ENCODE measurements at places on chromosomes 16 and 17.
A peak's percentile ranks its signal among the peaks of the same experiment; 100 is the strongest.

- DNase-seq: no peak
Measured at GRCh38 chr16:3101841-3102470, 2.9 kb upstream of the ZSCAN10 start.

- DNase-seq: no peak
Measured at GRCh38 chr17:82893779-82894178, 54.0 kb upstream of the ZNF750 start.

GRCh38 chr17:80790021-80790765 lies 201.4 kb upstream of the CHMP6 start:
- DNase-seq: no peak

DNA sequence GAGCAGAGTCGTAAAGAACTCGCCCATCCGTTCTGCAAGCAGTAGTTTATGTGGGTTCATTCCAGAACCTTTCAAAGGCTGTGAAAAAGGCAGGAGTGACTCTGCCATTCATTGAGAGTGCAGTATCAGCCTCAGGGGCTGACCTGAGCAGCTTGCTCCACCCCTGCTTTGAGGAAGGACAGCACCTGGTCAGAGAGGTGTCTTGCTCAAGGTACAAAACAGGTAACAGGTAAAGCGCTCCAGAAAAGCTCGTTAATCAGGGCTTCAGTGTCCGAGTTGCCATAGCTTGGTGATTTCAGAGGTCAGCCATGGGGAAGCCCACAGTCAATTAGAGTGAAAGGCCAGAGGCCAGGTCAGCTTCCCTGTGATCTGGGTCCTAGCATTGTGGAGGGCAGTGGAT lies 251.1 kb downstream of the ABCC12 start:
- DNase-seq: no peak

GRCh38 chr17:27670791-27671590 lies 40.0 kb downstream of the LGALS9 start:
- no peak for DNase-seq

- DNase-seq: no peak
Measured at GRCh38 chr17:10992106-10992880, 154.4 kb upstream of the PIRT start.

DNA sequence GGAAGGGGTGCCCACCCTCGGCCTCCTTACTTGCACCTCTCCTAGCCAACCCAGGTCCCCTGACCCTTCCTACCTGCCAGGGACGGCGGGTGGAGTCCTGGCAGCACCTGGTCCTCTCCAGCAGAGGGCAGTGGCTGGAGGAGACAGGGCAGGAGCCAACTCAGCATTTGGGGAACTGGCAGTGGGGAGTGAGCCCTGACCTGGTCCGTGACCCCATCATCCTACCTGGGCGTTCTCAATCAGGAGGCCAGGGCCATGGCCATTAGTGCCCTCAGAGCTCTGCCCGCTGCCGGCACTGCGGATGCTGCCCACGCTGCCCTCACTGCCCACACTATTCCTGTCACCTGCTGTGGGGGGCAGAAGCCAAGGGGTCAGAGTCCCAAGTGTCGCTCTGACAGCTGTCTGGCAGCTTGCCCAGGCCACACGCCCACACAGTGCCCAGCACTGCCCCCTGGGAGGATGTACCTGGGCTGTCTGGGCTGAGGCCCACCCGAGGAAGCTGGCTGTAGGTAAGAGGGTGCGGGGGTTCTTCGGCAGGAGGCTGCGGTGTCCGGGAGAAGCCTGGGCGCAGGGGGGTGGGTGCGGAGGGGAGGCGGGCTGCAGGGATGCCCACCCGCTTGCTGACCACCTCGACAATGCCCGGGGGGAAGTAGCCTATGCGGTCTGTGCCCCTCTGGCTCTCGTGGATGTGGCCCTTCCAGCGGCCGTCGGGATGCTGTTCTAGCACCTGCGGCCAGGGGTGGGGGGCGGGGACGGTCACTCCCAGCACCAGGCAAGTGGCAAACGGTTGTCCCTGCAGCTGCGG lies 10.8 kb downstream of the CASKIN2 start:
- no peak for DNase-seq

GRCh38 chr16:54965464-54965863 lies 34.8 kb downstream of the IRX5 start:
- no peak for DNase-seq

DNA sequence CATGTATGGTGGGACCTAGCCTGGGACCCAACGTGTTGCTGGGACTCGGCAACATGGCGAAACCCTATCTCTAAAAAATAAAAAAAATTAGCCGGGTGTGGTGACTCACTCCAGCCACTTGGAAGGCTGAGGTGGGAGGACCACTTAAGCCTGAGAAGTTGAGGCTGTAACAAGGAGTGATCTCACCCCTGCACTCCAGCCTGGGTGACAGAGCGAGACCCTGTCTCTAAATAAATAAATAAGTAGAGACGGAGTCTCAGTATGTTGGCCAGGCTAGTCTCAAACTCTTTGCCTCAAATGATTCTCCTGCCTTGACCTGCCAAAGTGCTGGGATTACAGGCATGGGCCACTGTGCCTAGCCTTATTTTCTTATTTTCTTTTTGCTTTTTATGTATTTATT lies 10.1 kb upstream of the CNP start:
- DNase-seq: no peak

- DNase-seq: no peak
Measured at GRCh38 chr17:50096092-50096491, 941 bp downstream of the PDK2 start.

- DNase-seq: no peak
Measured at GRCh38 chr17:2511138-2511461, 588 bp downstream of the METTL16 start.

DNA sequence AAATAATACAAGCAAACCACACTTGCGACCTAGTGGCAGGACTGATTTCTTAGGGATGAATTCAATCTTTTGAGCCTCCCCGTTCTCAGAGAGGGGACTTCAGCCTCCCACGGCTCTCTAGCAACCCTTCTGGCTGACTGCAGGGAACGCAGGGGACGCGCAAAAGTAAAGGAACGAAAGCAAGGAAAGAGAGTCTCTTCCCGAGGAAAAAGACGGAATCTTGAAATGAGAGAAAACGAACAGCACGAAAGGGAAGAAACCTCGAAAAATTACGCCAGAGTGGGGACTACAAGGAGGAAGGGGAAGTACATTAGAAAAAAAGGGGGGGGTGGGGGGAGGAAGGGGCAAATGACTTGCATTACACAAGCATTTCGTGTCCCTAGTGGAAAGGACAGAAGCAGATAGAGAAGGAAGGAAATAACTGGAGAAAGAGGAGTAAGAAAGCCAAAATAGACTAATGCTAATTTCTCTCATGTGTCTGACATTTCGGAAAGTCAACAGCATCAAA lies 1.2 kb downstream of the GRB2 start:
- DNase-seq: peak; percentile 49

DNA sequence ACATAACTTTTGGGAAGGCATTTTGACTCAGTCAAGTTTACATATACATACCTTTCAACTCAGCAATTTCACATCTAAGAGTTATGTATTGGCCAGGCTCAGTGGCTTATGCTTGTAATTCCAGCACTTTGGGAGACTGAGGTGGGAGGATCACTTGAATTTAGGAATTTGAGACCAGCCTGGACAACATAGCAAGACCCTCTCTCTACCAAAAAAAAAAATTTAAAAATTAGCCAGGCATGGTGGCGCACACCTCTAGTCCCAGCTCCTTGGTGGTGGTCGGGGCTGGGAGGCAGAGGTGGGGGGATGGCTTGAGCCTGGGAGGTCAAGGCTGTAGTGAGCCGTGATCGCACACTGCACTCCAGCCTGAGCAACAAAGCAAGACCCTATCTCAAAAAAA lies 79.3 kb downstream of the AATF start:
- DNase-seq: no peak

DNA sequence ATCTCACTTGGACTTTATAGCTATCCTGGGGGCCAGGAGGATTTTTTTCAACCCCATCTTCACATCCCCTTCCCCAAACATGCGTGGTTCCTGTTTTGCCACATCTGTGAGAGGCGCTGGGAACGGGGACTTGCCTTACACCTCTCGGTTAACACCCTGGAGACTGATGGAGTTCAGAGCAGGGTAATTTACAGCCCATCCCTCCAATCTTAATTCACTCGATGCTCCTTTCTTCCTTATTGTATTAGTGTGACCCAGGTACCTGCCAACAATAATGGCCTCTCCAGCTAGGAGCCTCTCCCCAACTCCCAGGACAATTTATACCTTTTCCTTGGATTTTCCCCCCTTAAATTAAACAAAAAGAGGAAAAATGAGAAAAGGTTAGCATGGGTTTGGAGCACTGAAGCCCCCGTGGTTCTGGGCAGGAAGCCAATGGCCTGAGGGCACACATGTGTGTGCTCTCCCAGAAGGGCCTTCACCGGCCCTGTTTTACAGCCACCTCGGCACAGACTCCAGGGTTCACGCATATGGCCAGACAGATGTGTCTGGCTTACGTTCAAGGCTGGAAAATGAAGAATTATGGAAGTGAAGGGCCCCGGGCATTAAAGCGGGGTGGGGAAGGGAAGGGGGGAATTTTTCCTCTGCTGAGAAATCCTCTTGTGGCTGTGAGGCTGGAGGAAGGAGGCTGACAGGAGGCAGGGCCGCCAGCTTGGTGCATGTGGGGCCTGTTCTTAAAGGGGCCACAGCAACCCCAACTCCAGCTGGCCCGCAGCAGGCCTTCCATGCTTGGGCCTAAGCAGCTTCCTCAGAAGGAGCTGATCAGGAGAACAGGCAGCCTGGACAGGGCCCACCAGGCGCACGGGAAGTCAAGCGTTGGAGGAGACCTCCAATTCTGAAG lies 21.4 kb downstream of the HIC1 start:
- DNase-seq: no peak

DNA sequence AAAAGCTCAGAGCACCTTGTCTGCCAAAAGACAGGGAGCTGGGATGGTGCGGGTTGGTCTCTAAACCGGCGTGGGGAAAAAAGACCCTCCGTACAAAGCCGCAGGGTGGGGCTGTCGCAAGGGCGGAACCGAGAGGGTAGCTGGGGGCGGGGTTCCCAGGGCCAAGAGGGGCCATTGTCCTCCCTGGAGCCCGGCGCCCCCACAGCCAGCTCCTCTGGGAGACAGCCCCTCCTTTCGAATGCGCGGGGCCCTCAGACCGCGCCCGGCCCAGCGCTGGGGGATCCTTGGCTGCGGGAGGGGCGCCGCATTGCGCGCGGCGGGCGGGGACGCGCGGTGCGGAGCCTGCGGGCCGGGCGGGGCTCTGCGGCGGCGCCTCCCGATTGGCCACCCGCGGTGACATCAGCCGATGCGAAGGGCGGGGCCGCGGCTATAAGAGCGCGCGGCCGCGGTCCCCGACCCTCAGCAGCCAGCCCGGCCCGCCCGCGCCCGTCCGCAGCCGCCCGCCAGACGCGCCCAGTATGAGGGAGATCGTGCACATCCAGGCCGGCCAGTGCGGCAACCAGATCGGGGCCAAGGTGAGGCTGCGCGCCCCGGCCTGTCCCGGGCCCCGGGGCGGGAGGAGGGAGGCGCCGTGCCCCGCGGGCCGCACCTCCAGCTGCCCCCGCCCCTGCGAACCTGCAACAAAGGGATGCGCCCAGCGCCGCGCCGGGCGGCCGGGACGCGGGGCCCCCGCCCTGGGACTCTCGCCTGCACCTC lies at the start of gene TUBB3:
TSS of gene TUBB3 (plus strand) at position 459 of the 756 bp plus-strand sequence. CDS start at position 519, 60 bp downstream.
- DNase-seq: no peak

GRCh38 chr16:1413684-1414531 lies 596 bp downstream of the UNKL start:
- DNase-seq: no peak

GRCh38 chr16:27458258-27458657 lies 56.3 kb downstream of the IL21R start:
- no peak for DNase-seq

DNA sequence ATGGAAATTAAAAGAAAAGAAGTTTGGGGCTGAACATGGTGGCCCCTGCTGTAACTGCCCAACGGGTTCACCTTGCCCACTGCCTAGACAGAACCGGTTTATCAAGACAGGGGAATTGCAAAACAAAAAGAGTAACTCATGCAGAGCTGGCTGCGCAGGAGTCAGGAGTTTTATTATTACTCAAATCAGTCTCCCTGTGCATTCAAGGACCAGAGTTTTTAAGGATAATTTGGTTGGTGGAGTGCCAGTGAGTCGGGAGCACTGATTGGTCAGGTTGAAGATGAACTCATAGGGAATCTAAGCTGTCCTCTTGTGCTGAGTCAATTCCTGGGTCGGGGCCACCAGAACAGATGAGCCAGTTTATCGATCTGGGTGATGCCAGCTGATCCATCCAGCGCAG lies 4.4 kb upstream of the SCPEP1 start:
- DNase-seq: peak; percentile 15

DNA sequence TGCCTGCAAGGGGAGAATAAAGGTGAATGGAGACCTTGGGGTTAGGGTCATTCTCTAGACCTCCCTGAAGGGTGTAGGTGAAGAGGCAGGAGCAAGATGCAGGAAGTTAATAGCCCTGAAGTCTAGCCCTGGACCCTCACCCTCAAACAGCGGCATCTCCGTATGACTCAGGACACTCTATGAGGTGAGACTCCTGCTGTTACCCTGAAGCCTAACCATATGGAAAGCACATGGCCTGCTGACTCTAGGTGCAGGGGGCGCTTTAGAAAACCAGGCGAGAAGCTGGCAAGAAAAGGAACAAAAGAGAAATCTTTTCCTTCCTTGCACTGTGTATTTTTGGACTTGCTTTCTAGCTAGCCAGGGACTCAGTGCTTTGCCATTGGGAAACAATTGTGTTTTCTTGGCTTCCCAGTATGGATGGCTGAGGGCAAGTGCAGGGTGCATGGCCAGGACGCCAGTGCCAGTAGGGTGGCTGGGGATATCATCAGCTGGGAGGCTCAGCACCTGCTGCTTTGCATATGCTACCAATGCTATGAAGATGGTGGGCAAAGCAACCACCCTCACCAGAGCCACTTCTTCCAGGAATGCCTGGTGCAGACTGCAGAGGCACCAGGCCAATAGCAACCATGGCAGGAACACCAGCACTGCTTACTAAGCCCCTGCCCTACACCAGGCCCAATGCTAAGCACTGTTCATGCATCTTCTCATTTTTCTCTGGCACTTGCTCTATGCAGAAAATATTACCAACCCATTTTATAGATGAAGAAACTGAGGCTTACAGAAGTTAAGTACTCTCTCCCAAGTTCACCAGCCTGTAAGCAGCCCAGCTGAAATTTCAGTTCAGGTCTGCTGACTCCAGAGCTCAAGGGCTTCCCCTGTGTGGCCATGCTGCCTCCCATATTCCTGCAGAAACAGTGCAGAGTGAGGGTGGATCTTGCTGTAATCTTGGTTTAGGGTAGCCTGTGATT lies 425.1 kb downstream of the SLC39A11 start:
- no peak for DNase-seq

GRCh38 chr16:86951831-86952598 lies 365.2 kb downstream of the C16orf95 start:
- DNase-seq: no peak

- no peak for DNase-seq
Measured at GRCh38 chr17:40827746-40828453, 5.5 kb upstream of the KRT10 start.

GRCh38 chr17:10612957-10613744 lies 44.0 kb downstream of the MYH3 start:
- no peak for DNase-seq

DNA sequence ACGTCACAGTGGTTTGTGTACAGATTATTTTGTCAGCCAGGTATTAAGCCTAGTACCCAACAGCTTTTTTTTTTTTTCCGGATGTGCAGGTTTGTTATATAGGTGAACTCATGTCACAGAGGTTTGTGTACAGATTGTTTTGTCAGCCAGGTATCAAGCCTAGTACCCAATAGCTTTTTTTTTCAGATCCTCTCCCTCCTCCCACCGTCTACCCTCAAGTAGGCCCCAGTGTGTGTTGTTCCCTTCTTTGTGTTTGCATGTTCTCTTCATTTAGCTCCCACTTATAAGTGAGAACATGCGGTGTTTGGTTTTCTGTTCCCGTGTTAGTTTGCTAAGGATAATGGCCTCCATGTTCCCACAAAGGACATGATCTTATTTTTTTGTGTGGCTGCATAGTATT lies 19.9 kb downstream of the RPTOR start:
- no peak for DNase-seq

Data from LNCaP clone FGC (cell line).